Fibroblast of the aortic adventitia (primary cell): ENCODE measurements at places on chromosomes 2 and 18. TPM values are rescaled to one million over a fixed set of nuclear protein-coding genes. Genes with fewer than 3 reads are reported as not detected.

ZNF519 gene
- total RNA-seq: 11.5 TPM in 2 replicates

CENPA gene
- total RNA-seq: 9.2 TPM in 1 of 2 replicates, not detected in the other

TPRKB gene
- 8.3 and 54.8 TPM in 2 replicates for total RNA-seq

EVX2 gene
- not detected in 2 replicates for total RNA-seq

ASIC4 gene
- not detected in 2 replicates for total RNA-seq

TMEM198 gene
- 1.1 and 2.8 TPM in 2 replicates for total RNA-seq

OSBPL1A gene
- total RNA-seq: 80.4 and 93.9 TPM in 2 replicates

CRYBA2 gene
- total RNA-seq: not detected in 2 replicates

IL36G gene
- total RNA-seq: not detected in 2 replicates

RGPD3 gene
- total RNA-seq: 0.41 and 0.45 TPM in 2 replicates

TNFRSF11A gene
- total RNA-seq: 0.08 and 1.1 TPM in 2 replicates

PROM2 gene
- total RNA-seq: 0.18 and 0.33 TPM in 2 replicates

GREB1 gene
- under 0.01 and 1.7 TPM in 2 replicates for total RNA-seq

L3MBTL4 gene
- total RNA-seq: not detected in 2 replicates

GPR75 gene
- 0.25 and 2.4 TPM in 2 replicates for total RNA-seq

FTCDNL1 gene
- 1.5 TPM in 1 of 2 replicates, not detected in the other for total RNA-seq

PLCD4 gene
- 1.2 and 6.4 TPM in 2 replicates for total RNA-seq

CTAGE1 gene
- not detected in 2 replicates for total RNA-seq

CYP26B1 gene
- total RNA-seq: 2.5 and 8.6 TPM in 2 replicates

PRPF40A gene
- total RNA-seq: 113 and 198 TPM in 2 replicates

CHMP1B gene
- 34.5 and 61.7 TPM in 2 replicates for total RNA-seq
